AG09319 (cell line): ENCODE measurements at places on chromosomes 3 and 15.

GRCh38 chr3:126895178-126896066 lies 87.5 kb upstream of the PLXNA1 start:
- no peak for DNase-seq

DNA sequence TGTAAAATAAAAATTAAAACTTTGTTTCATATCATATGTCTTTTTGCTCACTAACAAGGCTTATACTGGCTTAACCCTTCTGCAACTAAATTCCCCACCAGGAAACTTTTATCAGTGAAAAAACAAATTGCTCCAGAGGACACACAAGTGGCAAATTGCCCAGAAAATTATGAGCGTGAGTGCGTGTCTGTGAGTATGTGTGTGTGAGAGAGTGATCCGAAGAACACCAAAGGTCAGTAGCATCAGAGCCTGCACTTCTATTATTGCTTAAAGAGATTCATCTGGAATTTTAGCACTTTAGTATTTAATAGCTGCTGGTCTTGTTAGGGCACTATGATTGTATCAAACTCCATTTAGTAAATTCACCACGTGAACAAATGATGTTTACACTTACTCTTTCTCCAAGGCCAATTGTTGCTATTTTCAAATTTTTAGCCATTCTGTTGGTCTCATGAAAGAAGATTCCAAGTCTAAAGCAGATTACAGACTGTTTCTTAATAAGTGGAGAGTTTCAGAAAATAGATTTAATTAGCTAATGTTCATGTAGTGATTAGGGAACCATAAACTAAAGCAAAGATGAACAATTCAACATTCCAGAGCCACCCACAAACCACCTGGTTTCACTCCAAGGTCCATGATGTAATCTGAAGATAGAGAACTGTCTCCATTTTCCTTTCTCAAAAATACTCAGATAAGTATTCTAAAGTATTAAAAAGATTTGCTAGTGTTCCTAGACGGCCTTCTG lies 91.1 kb upstream of the IL12A start:
- no peak for DNase-seq

DNA sequence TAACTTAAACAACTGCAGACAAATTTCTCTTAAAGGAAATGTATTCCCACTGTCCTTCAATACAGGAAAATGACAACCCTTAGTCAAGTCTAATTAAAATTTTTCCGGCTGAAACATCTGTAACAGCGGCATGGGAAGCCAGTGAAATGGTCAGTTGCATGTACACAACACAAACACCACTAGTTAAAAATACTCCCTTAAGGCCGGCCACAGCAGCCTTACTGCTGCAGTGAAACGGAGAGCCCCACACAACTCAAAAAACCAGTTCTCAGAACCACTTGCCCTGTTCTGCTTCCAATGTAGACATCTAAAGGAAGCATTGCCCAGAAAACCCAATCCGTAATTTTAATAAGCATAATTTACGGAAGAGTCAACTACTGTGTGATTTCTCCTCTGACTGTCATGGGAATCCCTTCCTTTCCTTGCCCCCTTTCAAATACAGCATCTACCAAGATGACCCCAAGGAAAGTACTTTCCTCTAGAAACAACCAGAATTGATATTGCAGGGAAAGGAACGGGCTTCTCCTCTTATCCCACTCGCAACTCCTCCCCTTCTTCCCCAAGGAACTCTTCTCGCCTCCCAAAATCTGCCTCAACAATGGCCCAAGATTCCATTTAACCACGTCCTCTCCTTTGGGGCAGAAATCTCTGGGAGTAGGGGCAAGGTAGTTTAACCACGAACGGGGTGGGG lies 1.6 kb downstream of the FBN1 start:
- DNase-seq, result no peak

DNA sequence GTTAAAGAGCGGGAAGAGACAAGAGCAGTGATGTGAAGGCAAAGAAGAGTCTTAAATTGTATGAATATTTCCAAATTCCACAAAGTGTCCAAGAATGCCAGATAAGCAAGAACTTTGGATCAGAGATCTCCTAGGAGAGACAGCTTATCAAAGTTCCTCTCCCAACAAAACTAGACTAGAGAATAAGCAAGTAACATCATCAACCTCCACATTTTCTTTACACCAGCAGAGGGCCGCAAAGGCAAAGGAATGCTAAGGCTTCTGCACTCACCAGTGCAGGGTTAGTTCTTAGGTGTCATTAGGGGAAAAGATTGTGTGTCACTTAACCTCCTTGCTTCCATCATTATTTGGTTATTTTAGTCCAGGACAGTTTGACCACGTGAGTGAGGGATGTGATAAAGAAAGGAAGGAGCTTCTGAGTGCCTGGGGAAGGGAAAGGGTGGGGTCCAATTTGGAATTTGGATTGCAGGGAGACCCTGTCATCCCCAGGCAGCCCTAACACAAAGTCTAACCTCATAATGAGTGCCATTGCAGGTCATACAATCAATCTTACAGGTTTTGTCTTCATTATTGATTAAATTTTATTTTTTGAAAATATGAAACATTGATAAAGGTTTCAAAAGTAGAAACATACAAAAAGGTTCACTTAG lies 7.5 kb upstream of the CMTM6 start:
- DNase-seq, result peak; percentile 42

GRCh38 chr3:185460719-185461350 lies 38.0 kb downstream of the TMEM41A start:
- DNase-seq, result no peak

GRCh38 chr15:71444866-71445590 lies 329.8 kb downstream of the THSD4 start:
- DNase-seq, result no peak
